Cardiac septum (tissue), 1 donor: ENCODE measurements at places on chromosomes 12 and 14. TPM values are rescaled to one million over a fixed set of nuclear protein-coding genes. Genes with fewer than 3 reads are reported as not detected.

DNA sequence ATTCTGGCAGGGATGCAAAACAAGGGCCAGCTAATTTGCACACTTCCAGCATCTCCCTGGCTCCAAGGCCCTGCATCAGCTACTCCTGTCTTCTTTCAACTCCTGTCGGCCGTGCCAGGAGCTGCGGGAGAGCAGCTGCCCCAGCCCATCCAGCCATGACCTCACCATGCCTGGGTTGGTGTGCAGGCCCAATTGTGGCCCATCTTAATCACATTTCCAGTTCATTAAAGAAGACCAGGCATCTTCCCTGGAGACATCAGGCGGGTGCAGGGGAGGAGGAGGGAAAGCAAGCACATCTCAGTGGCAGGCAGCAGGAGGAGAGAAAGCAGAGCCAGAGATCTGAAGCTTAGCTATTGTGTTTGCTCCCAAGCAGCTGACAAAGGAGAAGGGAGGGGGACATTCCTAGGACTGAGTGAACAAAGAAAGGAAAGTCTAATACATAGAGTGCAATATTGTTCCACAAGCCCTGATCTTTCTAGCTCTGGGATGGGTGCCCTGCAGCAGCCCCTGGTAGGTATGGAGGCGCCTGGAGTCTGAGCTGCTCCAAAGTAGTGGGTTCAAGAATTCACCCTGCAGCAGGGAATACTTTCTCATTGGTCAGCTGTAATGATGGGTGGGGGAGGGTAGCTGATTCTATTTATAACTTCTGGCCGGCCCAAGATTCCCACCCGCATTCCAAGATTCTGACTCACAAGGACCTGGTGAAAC is 40.1 kb downstream of the VWF start:
- DNase-seq: no peak

DNA sequence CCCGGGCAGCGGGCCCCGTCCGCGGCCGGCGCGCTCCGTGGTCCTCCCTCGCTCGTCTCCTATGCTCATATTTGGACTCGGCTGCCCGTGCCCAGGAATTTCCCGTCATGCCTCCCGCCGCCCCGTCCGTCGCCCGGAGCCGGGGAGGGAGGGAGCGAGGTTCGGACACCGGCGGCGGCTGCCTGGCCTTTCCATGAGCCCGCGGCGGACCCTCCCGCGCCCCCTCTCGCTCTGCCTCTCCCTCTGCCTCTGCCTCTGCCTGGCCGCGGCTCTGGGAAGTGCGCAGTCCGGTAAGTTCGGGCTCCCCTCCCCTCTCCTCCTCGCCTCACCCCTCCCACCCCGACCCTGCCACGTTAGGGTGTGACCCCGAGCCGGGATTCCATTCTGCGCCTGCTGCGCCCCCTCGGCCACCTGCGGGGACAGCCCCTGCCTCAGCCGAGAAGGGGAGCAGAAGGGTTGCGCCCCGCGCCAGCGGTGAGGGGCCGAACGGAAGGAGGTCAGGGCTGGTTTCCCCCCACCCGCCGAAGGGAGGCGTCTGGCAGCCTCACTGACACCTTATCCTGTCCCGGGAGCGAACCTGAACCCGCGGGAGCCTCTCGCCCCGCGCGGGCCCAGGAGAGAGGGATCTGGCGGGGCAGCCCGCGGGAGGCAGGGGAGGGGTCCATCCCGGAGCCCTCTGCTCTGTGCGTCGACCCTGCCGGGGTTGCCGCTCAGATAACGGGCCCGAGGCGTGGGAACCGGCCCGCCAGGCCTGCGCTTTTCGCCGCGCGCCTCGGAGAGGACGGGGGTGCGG is at the start of gene MSRB3:
Gene MSRB3, plus strand, starts transcription at position 108 of the 793 bp plus-strand sequence. CDS start 29,897 bp downstream, outside the sequence.
- DNase-seq: peak; percentile 91

GRCh38 chr12:12176402-12176801 is 90.4 kb downstream of the LRP6 start:
- DNase-seq: no peak

DNA sequence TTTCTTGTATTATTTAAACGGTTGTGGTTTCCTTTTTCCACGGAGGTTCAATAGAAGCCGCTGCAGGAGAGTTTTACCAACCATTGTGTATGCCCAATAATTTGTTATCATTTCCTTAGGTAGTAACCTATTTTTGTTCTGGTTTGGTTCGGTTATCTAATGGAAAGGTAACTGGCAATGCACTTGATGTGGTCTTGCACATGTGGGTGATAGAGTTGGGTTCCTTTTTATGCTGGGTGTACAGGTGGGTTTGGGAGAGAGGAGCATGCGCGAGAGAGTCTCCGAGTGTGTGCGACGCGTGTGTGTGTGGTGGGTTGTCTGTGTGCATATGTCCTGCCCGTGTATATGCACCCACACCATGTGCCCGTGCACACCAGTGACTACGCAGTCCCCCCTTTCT is 102.7 kb upstream of the FKBP4 start:
- no peak for DNase-seq

DNA sequence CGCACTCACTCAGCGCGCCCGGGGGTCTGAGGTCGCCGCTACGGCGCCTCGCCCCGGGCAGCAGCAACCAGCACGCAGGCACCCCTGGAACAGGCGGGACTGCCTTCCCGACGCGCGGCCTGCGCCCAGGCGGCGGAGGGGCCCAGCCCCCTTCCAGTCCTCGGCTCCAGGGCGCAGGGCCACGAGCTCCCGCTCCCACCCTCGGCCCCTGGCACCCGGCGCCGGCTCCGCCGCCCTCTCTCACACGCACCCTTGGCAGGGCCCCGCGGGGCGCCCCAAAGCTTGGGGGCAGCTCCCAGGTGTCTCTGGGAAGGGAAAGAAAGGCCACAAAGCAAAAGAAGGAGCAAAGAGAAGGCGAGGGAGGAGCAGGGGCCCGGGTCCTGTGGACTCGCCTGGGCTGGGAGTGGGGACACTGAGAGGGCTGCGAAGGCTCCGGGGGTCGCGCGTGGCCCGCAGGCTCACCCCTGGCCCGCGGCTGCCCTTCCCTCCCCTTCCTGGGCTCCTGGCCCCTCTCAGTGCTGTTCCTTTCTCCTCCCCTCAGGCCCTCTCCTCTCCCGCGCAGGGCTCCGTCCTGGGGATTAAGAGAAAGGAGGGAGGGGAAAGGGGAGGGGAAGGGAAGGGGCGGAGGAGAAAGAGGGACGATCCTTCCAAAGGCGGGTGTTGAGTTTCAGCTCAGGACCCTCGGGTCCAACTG is 907 bp upstream of the EFS start:
- no peak for DNase-seq

GRCh38 chr12:125145196-125145595 is 80.0 kb downstream of the AACS start:
- no peak for DNase-seq

DNA sequence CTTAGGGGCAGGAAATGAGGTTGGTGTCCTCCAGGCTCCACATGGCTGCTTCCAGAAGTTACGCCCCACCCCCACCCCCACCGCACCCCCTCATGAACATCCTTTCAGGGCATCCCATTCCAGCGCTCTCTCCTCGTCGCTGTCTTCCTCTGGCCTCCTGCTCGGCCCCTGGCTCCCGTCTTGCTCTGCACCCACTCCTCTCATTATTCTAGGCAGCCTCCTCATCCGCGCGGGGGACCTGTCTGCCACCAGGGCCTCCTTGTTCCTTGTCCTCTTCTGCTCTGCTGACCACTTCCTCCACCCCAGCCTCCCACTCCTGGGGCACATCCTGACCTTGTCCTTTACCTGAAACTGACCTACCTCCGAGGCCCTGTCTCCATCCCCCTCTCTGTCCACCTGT is 29.8 kb upstream of the PLEKHG6 start:
- no peak for DNase-seq

DNA sequence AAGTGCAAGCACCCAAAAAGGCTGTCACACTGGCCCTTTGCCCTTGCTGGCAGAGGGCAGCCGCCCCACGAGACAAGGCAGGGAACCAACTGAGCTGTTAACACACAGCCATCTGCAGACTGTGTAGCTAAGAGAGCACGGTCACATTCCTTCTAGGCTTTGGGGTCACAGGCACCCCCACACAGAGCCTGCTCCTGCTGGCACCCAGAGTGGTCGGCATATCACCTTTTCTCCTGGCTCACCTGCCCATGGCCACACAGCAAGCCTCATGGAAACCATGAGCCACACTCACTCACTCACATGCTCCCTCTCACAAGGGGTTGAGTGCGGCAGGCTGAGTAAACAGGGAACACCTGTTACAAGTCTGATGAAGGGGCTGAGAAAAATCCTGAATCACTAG is 214.5 kb downstream of the PCNX1 start:
- DNase-seq: no peak

DNA sequence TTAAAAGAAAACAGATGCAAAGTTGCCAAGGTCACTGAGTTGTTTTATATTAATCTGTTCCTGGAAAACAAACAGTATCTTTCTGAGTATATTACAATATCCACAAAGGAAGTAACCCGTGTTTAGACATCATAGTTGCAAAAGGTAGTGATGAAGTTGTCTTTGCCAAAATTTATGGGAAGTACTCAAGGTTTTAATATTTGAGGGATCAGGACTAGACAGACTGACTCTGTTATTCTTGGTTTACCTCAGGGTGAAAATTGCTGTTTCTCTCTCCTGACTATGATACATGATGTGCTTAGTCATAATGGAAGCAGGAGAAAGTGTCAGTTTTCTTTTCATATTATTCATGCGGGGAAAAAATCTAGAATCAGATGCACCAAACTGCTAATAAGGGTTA is 28.3 kb downstream of the TMEM233 start:
- DNase-seq: no peak

- DNase-seq: no peak
These were observed 13.6 kb downstream of the ITPK1 start for GRCh38 chr14:93102141-93102540.

DNA sequence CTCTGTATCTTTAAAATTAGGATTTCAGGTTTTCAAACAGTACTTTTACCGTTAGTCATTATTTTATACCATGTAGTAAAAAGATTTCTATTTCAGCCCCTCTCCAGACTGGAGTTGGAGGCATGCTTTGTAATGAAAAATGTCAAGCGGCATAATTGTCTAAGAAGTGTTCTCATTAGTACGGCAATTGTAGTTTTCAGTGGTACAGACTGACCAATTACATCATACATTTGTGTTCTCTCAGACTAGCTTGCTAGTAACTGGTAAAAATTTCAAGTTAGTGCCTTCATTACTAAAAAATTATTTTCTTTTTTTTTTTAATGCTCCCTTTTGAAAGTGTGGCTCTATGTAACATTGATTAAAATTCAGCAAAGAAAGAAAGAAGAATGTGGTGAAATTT is 4.5 kb downstream of the USP30 start:
- DNase-seq: no peak

DNA sequence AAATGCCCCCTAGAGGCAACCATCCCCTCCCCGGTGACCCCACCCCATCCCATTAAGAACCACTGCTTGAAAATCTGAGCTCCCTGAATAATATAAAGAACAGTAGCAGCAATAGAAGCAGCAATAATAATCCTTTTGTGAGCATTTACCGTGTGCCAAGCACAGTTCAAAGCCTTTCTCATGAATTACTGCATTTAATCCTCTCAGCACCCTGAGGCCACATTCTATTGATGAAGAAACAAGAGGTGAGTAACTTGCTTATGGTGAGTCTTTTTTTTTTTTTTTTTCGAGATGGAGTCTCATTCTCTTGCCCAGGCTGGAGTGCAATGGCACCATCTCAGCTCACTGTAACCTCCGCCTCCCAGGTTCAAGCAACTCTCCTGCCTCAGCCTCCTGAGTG is 65.0 kb downstream of the KCNK10 start:
- DNase-seq: no peak

DNA sequence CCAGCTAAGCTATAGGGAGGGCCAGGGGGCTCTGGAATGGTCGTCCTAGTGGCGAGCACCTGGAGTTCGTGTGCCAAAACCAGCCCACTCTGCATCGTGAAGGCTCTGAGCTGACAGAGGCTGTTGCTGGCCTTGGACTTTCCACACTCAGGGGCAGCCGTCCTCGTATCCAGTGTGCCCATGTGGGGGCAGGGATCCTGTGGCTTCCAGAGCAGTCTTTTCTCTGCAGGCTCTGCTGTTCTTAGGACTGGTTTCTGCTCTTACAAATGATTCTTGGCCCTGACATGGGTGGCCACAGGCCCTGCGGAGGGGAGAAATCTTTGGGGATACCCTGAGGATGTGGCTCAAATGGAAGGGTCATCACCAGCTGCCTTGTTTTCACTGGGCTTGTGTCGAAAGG is 177.4 kb upstream of the FKBP4 start:
- DNase-seq: no peak

DNA sequence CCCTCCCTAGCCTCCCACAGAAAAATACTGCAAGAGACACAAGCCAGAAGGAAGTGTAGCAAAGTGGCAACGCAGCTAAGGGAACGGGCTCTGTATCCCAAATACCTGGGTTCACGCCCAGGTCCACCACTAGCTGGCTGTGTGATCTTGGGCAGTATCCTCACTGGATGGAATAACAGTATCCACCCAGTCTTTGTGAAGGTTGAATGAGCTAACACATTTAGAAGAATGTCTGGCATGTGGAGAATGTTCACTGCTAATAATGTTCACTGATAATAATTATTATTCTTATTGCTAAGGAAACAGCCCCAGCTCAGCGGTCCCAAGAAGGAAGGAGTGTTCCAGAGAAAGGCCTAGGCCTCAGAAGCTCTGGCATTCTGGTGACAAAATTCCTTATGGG is 70.9 kb downstream of the VWF start:
- no peak for DNase-seq

DNA sequence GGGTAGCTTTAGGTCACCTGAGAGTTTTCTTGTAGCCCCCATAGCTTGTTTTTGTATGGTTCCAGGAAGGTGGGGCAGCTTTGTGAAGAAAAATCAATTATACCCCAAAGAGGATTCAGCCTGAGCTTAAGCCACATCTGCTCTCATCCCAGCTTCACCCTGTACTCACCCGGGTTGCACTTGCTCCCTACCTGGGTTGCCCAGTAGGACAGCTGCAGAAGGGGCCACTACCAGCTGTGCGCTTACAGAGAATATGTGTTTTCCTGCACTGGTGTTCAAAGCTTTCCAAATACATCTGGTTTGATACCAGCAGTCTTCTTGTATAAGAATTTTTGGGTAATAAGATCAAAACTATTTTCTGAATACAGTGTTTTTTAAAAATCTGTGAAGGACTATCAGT is 3.0 kb upstream of the SLC38A1 start:
- no peak for DNase-seq

The ARHGAP9 gene
- total RNA-seq: 5.9 TPM

The FOXJ2 gene
- 25.1 TPM for total RNA-seq

The TMEM63C gene
- total RNA-seq: 0.46 TPM

The LRP1-AS gene
- total RNA-seq: not detected

The SMARCC2 gene
- 71.5 TPM for total RNA-seq

The A2ML1 gene
- total RNA-seq: not detected

The KRT72 gene
- not detected for total RNA-seq

The PDZRN4 gene
- total RNA-seq: not detected

The DNAL1 gene
- 17.1 TPM for total RNA-seq

The WNT1 gene
- total RNA-seq: not detected

The CPM gene
- 3.2 TPM for total RNA-seq

The FOXA1 gene
- not detected for total RNA-seq

The TMEM179 gene
- 0.89 TPM for total RNA-seq

The TGM1 gene
- 0.48 TPM for total RNA-seq
